ENCODE measurements at places on chromosomes 2 and 18.

DNA sequence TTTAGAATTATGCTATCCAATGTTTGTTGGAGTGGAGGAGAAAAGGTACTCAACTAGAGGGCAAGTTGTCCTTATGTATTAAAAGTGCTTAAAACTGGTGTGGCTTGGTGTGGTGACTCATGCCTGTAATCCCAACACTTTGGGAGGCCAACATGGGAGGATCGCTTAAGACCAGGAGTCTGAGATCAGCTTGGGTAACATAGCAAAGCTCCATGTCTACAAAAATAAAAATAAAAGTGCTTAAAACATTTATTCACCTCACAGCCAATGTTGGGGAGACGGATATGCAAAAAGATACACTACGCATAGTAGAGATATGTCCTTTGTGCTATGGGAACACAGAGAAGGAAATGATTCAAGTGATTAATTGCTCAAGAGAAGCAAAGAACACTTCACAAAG, 19.3 kb upstream of the TNFAIP6 start:
- DNase-seq = no peak

- no peak for DNase-seq
Observed at GRCh38 chr18:55003695-55004094, 44.4 kb upstream of the CCDC68 start.

- no peak for DNase-seq
Observed at GRCh38 chr18:34871435-34871834, 161.3 kb downstream of the DTNA start.

DNA sequence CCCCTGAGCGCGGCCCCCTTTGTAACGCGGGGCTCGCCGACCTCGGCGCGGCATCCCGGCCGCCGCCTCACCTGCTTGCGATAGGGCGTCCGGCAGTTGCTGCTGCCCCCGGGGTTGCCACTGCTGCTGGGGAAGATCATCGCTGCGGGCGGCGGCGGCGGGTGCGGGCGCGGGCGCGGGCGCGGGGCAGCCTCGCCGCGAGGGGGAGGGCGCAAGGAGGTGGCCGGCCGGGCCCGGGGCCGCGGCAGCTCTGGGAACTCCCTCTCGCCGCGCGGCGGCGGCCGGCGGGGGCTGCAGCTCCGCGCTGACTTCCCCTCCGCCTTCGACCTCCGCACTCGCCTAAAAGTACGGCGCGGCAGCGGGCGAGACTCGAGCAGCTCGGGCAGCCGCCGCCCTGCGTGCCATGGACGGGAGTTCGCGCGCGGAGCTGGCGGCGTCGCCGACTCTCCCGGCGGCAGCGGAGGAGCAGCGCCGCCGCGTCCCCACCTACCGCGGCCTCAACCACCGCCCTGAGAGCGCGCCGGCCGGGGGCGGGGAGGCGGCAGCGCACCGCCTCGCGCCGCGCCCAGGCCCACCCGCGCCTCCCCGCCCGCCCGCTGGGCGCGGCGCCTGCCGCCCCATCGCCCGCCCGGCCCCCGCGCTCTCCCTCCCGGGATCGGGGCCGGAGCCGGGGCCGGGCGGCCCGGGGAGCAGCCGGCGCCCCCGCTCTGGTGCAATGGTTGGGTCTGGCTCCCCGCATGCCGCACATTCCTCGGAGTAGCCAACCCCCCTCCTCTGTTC, 86.0 kb downstream of the RBMS1 start:
- no peak for DNase-seq

GRCh38 chr2:234954551-234954992, 2.8 kb downstream of the SH3BP4 start:
- DNase-seq = no peak

DNA sequence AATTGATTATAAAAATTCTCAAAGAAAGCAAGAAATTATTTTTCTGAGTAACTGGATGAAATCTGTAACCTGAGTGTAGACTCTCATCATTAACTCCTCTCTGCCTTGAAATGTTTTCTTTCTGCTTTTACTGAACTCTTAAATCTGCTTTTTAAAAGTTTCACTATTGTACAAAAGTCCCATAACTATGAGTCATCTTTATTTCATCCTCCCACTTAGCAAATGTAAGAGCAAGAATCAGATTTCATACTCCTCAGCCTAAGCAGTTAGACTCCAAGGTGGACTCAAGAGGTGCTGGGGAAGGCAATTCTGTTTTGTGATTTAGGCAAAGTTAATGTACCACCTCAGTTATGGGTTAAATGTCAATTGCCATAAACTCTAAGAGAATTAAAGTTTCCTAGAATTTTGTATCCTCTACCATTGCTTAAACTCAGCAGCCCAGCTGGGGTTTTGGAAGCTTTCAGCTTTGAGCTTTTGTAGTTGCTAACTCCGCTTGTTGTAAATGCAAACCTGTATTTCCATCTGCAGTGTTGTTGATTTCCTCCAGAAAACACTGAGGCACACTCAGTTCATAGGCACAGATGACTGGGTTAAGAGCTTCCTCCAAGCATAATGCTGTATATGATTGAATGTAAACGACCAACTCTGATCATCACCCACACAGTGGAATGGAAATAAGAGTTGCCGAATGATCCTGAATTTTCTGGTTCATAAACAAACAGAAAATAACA, 268.8 kb downstream of the ARHGAP15 start:
- DNase-seq = no peak

DNA sequence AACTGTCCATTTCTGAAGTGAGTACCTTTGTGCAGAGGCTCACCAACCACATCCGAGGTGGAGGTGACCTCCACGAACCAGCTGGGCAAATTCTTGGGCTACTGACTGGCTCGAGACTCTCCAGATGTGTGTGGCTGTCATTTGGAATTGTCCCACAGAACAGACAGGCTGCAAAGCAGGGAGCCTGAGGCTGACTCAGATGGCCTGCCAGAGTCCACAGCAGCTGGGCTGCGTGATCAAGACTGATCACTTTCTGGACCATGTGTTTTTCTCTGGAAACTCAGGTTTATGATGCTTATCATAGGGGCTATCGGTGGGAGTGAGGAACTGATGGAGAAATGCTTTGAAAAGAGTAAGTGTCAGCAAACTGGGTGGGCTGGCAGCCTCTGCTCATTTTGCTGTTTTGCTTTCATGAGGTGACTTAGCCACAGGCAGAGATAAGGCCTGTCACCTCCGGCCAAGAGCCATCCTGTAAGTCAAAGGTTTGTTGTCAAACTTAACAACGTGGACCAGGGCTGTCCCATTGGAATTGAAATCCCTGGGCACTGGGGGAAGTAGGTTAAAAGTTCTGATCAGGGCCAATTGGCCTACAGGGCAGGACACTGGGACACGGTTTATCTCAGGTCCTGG, 120.4 kb downstream of the LIPG start:
- DNase-seq = no peak

- DNase-seq = no peak
Observed at GRCh38 chr2:178863130-178863855, 56.1 kb upstream of the TTN start.

GRCh38 chr2:204187229-204188083, 250.9 kb downstream of the ICOS start:
- no peak for DNase-seq

DNA sequence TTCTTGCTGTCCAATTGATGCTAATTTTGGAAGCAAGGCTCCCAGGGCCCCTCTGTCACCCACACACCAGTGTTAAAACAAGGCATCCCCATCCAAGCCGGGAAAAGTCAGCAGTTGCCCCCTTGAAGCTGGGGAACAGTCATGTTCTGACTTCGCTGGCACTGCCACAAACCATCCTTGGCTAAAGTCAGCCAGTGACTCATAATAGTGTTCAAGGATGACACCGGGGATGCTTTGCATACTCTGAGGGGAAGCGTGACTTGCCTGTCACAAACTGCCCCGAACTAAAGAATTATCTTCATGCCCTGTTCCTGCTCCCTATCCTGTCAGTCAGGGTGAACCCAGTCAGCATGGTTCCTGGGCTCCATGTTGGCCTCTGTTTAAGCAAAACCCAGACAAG, 37.0 kb downstream of the TGFA start:
- DNase-seq = no peak

GRCh38 chr2:69095305-69095704, 82.3 kb downstream of the ANTXR1 start:
- no peak for DNase-seq

DNA sequence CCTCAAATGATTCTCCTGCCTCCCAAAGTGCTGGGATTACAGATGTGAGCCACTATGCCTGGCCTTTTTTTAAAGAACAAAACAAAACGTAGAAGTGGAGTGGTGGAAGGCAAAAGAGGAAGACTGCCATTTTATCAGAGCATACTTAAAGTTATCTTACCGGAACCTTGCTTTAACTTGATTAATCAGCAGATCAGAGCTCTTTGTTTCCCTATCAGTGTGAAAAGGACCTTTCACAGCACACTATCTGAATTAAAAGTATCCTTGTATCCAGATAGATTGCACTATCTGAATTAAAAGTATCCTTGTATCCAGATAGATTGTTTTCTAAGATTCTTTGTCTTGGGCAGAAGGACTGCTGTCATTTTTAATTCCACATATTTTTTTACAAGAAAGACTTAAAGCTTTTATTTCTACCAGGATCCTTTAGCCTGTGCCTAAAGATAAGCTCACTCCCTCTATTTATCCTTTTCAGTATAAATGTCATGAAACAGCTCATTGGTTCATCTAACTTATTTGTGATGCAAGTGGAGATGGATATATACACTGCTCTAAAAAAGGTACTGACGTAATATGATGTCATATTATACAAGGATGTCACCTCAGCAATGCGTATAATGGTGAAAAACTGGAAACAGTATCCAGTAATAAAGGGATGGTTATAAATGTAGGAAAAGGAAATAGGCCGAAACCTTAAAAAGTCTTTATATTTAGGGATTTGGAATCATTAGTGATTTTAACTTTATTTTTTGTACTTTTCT, 17.8 kb downstream of the GMCL1 start:
- no peak for DNase-seq

DNA sequence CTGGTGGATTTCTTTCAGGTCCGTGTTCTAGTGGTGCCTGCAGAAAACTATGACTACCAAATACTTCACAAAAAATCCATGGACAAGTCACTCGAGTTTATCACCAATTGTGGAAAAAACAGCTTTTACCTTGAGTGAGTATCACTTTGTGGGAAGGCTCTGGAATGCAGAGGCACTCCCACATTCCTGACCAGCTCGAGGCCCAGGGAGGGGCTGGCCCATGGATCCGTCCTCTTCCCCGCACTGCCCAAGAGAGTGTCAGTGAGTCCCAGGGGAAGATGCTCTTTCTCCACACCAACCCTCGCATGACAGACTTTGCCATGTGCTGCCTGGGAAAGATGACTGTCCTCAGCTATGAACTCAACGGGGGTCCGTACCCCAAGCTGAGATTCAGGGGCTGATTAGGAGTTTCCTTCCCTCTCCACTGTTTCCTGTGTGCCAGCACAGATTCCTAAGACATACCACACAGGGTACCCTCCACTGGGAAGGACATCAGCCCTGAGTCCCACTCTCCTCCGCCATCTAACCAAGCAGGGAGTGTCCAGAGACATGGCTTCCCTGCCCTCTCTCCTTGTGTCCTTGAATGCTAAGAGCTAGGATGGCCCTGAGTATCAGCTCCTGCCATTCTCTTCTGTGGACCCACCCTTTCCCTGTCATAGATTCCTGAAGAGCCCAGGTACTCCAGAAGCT, 155.9 kb downstream of the LAMA3 start:
- DNase-seq = no peak

DNA sequence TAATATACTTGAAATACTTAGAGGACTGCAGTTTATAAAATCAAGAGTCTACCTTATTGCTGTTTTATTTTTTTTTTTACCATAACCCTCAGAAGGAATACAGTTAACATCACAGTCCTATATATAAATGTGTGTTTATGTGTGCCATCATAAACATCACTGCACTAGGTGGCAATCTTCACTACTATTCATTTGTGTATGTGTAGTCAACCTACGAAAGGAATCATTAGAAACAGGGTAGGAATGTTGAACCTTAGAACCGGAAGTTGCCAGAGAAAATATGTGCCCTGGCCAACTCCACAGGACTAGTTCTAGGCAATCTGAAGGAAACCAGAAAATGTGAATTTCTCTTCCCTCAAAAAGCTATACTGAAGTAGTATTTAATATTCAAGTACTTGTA, 3.4 kb downstream of the GEN1 start:
- no peak for DNase-seq

Data from NCI-H146 (cell line).